ENCODE measurements at places on chromosomes 7 and 10. TPM values are rescaled to one million over a fixed set of nuclear protein-coding genes. Genes with fewer than 3 reads are reported as not detected.

DNA sequence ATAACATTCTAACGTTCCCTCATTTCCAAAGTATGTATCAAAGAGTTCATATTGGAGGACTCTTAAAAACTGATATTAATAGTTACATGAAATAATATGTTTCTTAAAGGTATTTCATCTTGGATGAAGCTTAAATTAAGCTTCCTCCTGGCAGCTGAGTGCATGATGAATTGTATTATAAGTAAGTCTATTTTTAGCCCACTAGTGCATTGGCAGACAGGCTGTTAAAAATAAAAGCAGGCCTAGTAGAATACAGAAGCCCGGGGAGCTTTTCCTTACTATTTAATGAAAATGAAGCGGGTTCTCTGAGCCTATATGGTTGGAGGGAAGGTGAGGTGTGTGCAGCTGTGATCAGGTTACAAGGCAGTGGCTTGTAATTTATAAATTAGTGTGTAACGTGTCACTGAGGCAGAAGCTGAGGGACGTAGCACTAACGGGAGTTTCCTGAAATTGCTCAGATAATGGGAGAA lies 130.7 kb upstream of the KMT2E start:
- DNase-seq = no peak
- H3K27ac ChIP-seq = no peak overlapping the region
- peaks cover 14% of the 10 kb centered on the region for H3K4me1 ChIP-seq
- no peaks in the 10 kb centered on the region for H3K36me3 ChIP-seq
- no peak overlapping the region for H3K4me3 ChIP-seq

- no peak overlapping the region for H3K27ac ChIP-seq
- H3K36me3 ChIP-seq = no peaks in the 10 kb centered on the region
- no peak for DNase-seq
- no peak overlapping the region for H3K4me3 ChIP-seq
Measured at GRCh38 chr10:118585234-118585633, 10.2 kb downstream of the PRLHR start.

Gene HABP2
- 1.0 TPM for total RNA-seq

DNA sequence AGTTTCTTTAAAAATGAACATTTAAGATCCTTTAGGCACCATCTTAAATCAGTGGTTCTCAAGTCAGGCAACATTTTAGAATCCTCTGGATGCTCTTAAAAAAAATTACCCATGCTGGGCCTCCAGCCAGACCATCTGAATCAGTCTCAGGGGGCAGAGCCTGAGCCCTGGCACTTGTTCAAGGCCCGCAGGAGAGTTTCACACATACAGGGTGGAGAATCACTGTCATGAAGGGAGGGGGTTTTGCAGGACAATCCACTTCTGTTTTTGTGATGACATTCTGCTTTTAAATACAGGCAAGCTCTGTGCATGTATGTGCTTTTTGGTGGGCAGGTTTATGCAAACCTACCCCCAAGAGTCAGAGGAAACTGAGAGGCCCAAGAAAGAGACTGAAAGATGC lies 268.6 kb downstream of the SEC23IP start:
- DNase-seq = no peak
- no peaks in the 10 kb centered on the region for H3K36me3 ChIP-seq

Measured in Calu3 (cell line).